ENCODE measurements at places on chromosomes 3 and 15.

- DNase-seq: no peak
These were observed 151.0 kb downstream of the CHSY1 start for GRCh38 chr15:101100593-101101442.

DNA sequence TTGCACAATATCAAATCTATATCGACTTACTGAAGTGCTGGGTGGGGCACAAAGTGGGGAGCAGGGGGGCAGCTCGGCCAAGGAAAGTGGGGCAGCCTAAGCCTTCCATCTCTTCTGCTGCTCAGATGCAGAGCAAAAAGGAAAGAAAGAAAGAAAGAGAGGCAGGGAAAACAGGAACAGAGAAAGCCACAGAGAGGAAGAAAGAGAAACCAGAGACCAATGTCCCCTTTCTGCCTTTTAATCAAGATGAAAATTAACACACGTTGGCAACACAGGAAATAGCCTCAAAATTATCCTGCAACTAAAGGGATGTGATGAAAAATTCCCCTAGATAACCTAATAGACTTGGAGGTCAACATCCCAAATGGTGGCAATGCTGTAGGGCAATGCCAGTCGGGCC, 72.2 kb upstream of the RAD18 start:
- no peak for DNase-seq

- DNase-seq: no peak
These were observed 53.2 kb downstream of the FBN1 start for GRCh38 chr15:48592221-48592731.

GRCh38 chr15:84398763-84399701, 163.5 kb downstream of the GOLGA6L4 start:
- no peak for DNase-seq

DNA sequence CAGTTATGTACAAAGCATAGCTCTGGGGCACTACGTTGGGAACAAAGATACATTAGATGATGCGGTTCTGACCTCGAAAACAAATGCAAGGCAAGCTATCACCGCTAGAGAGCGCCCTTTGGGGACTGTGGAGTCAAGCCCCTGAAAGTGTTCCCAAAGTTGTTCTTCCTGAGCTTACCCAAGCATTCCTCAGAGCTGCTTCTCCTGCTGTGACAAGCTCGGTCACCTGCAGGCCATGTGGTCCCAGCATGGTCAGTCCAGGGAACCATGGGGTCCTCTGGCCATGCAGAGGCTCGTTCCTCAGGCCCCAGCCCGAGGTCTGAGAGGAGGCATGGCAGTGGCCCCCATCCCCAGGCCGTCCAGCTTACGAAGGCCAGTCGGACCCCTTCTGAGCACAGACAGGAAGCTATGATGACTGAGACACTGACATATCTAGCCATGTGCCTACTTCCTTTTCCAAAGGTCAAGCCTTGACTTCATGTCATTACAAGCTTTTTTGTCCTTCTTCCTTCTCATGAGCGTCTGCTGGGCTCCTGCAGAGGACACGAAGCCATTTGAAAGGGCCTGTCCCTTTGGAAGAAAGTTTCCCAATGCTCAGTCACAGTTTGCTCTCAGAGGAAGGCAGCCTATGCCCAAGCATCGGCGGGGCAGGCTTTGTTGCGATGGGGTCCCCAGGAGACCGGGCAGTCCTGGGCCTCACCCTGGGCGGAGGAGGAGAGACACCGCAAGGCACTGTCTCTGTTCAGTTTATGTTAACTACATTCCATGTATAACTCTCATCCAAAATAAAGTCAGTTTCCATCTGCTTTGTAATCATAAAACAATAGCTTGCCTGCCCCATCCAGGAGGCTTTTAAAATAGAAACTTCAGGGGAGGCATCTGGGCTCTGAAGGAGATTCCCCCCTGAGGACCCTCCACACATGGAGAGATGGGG, 79.3 kb downstream of the ATP10A start:
- DNase-seq: no peak

DNA sequence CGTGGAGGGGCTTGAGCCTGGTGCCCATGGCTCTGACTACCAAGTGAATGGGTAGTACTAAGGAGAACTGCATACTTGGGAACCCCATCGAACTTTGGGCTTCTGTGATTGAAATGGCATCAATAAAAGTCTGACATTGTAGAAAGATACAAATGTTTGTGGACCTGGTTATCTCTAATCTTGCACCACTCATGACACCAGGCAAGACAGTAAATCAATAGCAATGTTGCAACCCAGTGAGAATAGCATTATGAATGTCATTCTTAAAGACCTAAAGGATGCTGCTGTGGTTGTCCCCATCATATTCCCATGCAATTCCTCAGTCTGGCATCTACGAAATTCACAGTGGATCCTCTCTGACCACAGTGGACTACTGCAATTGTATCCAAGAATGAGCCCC, 233.6 kb upstream of the LYSMD4 start:
- DNase-seq: no peak

GRCh38 chr3:165111401-165111800, 33.1 kb upstream of the SI start:
- DNase-seq: no peak

- peak; percentile 18 for DNase-seq
These were observed at the start of gene GYG1 for GRCh38 chr3:148991219-148992026. TSS of gene GYG1 (plus strand) at chr3:148991540. CDS start at chr3:148991641, 101 bp downstream.

- no peak for DNase-seq
These were observed 42.2 kb upstream of the RASGRF1 start for GRCh38 chr15:79132770-79133169.

DNA sequence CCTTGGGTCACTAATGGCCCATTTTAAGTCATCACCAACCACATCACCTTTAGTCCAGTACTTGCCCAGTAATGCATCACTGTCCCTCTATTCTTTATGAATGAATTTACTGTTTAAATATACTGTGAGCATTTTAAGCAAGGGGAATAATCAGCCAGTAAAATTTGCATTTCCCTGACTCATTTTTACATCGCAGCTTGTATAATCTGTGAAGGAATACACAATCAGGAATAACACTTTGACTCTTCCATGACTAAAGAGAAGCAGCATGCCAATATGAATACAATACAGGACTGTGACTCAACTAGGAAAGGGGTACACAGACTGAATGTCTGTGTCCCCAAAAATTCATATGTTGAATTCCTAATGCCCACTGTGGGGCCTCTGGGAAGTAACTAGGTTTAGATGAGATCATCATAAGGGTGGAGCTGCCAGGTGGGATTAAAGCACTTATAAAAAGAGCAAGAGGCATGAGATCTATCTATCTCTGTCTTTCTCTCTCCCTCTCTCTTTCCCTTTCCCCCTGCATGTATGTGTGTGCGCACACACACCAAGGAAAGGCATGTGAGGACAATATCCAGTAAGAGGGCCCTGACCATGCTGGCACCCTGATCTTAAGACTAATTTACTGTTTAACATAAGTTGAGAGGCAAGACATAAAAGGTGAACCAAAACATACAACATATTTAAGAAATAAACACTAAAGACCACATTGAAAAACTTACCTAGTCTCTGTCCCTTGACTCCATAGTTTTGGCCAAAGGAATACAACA, 12.1 kb downstream of the B4GALT4 start:
- no peak for DNase-seq

DNA sequence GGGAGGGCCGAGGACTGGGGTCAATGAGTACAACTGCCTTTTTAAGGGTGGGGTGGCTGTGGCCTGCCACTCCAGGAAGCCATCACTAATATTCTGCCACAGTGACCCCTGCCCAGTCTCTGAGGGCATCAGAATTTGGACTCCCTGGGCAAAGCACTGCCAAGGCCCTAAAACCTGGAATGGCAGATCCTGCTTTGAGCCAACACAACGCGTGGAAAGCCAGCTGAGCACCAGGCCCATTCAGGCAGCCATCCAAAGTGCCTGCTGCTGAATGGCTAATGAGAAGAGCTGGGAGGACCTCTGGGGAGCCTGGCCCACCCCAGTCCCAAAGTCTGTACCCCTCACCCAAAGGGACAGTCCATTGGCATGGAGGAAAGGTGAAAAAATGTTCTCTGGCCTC, 5.0 kb downstream of the TWF2 start:
- DNase-seq: no peak

GRCh38 chr3:122024800-122025199, 2.8 kb upstream of the ILDR1 start:
- DNase-seq: no peak

DNA sequence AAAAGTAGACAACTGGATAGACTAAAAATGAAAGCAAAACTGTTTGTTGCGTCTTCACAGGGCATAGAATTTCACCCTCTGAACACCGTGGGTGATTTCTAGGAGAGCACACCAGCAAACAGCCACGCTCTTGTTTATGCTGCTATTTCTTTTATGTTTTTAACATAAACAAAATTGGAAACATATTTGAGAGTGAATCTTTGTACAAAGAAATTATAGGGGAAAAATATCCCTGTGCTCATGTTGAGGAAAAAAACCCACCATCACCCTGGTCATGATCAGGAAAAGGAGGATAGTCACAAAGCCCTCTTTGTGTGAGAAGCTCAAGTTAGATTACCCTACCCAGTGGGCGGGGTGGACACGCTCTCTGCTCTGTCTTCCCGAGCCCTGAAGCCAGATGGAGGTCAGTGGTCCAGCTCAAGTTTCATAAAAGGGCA, 313.3 kb downstream of the SATB1 start:
- DNase-seq: no peak

GRCh38 chr3:30292192-30292893, 314.1 kb upstream of the TGFBR2 start:
- no peak for DNase-seq

GRCh38 chr15:83278191-83278590, 6.3 kb downstream of the BNC1 start:
- DNase-seq: no peak

- DNase-seq: no peak
These were observed 24.0 kb downstream of the KIF7 start for GRCh38 chr15:89630974-89631901.
